Natural killer cell treated with Interleukin-12 subunit alpha and Interleukin-12 subunit beta and Interleukin-15 and Interleukin-18, amount 100 ng/mL, for 72 hours (primary cell): ENCODE measurements at places on chromosomes 3 and 15. TPM values are rescaled to one million over a fixed set of nuclear protein-coding genes. Genes with fewer than 3 reads are reported as not detected.

TMEM158 gene
- 0.56 TPM for total RNA-seq

STRIT1 gene
- not detected for total RNA-seq

- H3K4me1 ChIP-seq: no peaks in the 10 kb centered on the region
- no peak overlapping the region for H3K4me3 ChIP-seq
- no peak overlapping the region for H3K27ac ChIP-seq
- DNase-seq: no peak
- peaks cover 19% of the 10 kb centered on the region for H3K27me3 ChIP-seq
These were observed 21.4 kb upstream of the FSIP1 start for GRCh38 chr15:39804026-39804425.

- no peak overlapping the region for H3K27ac ChIP-seq
- no peak overlapping the region for H3K4me3 ChIP-seq
These were observed 22.6 kb downstream of the SNAPC5 start for GRCh38 chr15:66474963-66475362.

DNA sequence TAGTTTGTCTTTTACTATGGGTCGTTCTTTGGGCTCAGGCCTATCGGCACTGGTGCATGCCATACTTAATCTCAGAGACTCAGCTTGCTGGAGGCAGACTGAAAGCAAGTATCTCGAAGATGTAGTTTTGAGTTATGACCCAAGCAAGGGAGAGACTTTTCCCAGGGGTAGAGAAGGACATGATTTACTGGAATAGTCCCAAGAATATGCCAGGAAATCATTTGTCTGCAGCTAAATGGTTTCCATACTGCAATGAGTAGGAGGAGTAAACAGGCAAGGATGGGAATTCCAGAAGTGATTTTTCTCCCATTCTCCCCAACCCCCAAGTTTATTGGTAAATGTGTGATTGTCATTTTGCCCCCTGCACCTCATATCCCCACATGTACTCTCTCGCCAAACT, 35.4 kb upstream of the LACTB start:
- DNase-seq: no peak
- H3K4me3 ChIP-seq: no peak overlapping the region
- H3K4me1 ChIP-seq: no peaks in the 10 kb centered on the region

DNA sequence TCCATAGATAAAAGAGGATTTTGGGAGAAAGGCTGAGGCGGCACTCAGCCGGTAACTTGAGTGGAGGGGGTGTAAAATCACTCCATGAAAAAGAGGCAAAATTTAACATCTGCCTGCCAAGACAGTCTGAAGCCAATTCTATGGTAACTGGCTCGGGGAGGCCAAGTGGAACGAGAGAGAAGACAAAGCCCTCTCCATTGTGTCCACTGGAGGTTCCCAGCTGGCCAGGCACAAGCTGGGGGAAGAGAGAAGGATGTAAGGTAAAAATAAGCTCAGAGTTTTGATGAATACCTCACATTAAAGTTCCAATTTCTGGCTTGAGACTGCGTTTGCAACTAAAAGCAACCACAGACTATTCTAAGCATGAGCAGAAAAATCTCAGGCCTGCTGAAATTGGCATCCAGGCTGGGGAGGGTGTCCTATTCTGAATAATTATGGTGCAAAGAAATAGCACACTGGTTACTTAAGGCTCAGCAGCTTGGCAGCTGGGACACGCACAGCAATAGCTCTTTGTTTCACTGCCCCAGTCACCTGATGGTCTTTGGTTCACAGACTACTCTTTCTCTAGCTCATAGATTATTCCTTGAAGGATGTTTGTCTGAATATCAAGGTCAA, 48.8 kb downstream of the CHRD start:
- H3K4me1 ChIP-seq: no peaks in the 10 kb centered on the region
- no peak for DNase-seq
- H3K36me3 ChIP-seq: no peaks in the 10 kb centered on the region
- peaks cover 3% of the 10 kb centered on the region for H3K27me3 ChIP-seq
- no peak overlapping the region for H3K27ac ChIP-seq

DNA sequence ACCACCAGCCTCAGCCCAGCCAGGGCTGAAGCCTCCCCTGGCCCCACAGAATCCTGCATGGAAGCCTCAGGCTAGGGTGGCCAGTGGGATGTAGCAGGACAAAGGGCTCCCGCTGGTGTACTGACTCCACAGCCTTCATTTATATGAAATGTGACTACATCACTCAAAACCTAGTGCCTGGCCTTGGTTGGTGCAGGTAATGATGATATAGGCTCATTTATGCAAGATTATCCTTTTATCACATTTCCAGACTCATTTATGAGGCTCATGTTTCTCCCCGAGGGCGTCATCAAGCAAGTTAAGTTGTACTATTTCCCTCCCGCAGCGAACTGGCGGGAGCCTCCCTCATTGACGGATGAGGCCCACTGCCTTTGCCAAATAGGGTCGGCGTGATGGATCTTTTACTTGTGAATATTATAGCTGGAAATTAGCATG, 179.1 kb upstream of the SMAD3 start:
- no peak overlapping the region for H3K4me3 ChIP-seq
- DNase-seq: no peak
- H3K36me3 ChIP-seq: no peaks in the 10 kb centered on the region
- H3K27me3 ChIP-seq: peaks cover 3% of the 10 kb centered on the region

- no peak overlapping the region for H3K27ac ChIP-seq
- no peaks in the 10 kb centered on the region for H3K36me3 ChIP-seq
- no peaks in the 10 kb centered on the region for H3K4me1 ChIP-seq
- no peak overlapping the region for H3K4me3 ChIP-seq
- peaks cover 13% of the 10 kb centered on the region for H3K27me3 ChIP-seq
These were observed 21.4 kb upstream of the DPH6 start for GRCh38 chr15:35567392-35567791.

CDHR4 gene
- not detected for total RNA-seq

THPO gene
- total RNA-seq: not detected

DNA sequence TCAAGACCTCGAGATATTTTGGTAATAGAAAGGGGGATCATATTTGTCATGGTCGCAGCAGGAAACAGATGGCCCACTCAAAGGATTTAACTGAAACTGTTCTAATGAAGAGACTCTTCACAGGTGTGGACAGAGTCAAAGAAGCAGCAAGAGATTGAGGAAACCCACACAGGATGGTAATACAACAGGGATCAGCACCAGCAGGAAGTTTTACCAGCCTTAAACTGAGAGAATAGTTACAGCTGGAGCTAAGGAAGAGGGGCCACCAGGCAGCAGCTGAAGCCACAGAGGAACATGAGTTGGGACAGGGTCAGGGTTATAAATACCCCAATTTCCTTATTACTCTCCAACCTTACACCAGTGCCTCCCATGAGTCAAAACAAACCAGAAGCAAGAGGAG, 131.8 kb upstream of the UBE2E2 start:
- H3K4me1 ChIP-seq: no peaks in the 10 kb centered on the region
- H3K36me3 ChIP-seq: no peaks in the 10 kb centered on the region
- no peak overlapping the region for H3K4me3 ChIP-seq

- H3K4me1 ChIP-seq: peaks cover 15% of the 10 kb centered on the region
- no peaks in the 10 kb centered on the region for H3K27me3 ChIP-seq
- no peak overlapping the region for H3K4me3 ChIP-seq
- DNase-seq: no peak
- H3K36me3 ChIP-seq: no peaks in the 10 kb centered on the region
These were observed 311.4 kb downstream of the LPP start for GRCh38 chr3:188465311-188465710.

DNA sequence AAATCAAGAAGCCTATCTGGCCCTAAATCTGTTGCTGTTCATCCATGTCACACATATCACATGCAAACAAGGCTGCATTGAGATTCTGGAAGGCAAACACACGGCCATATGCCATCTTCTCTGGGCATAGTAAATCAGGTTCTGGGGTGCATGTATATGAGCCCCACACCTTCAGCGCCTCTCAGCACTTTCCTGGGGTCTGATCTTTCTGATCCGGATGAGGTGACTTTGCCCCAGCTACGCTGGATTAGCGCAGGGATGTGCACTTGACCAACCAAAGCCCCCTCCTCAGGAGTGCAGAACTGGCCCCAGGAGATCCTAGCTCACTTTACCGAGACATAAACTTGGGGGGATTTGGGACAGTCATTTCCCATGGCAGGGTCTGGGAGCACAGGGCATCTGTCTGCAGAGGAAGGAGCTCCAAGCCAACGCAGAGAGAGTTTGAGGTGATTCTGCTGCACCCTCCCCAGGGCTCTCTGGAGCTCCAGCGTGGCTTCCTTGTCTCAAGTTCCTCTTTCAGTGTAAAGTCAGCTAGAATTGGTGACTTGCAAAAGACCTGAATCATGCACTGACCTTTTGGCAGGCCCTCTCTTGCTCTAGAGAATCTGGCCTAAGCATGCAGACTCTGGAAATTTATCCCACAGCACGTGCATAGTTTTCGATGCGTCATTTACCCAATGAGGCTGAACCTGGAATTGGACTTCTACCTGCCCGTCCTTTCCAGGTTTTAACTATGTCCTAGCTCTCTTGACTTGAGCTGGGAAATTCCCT, 63.5 kb upstream of the KLF13 start:
- H3K4me3 ChIP-seq: peak overlapping the region; percentile 77
- DNase-seq: peak; percentile 56
- no peaks in the 10 kb centered on the region for H3K36me3 ChIP-seq
- no peaks in the 10 kb centered on the region for H3K27me3 ChIP-seq
- peak overlapping the region; percentile 92 for H3K27ac ChIP-seq
- peaks cover 77% of the 10 kb centered on the region for H3K4me1 ChIP-seq

DNA sequence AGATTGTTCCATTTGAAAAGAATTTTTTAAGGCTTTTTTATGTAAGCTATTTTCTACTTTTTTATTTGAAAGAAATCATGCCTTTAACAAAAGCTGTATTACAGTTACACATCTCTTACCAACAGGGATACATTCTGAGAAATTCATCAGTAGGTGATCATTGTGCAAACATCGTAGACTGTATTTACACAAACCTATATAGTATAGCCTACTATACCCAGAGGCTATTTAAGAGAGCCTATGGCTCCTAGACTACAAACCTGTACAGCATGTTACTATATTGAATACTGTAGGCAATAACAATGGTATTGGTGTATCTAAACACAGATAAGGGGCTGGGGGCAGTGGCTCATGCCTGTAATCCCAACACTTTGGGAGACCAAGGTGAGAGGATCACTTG, 43.1 kb downstream of the PEAK1 start:
- DNase-seq: no peak
- H3K4me1 ChIP-seq: peaks cover 18% of the 10 kb centered on the region
- no peaks in the 10 kb centered on the region for H3K27me3 ChIP-seq
- H3K4me3 ChIP-seq: no peak overlapping the region
- no peak overlapping the region for H3K27ac ChIP-seq
- no peaks in the 10 kb centered on the region for H3K36me3 ChIP-seq

- DNase-seq: no peak
- no peaks in the 10 kb centered on the region for H3K4me1 ChIP-seq
- no peak within 1 kb of the TSS for H3K4me3 ChIP-seq
- H3K36me3 ChIP-seq: no peaks in the 10 kb centered on the region
- no peak within 1 kb of the TSS for H3K27ac ChIP-seq
- H3K27me3 ChIP-seq: peaks cover 51% of the 10 kb centered on the region
These were observed at the start of gene PPARG for GRCh38 chr3:12288182-12289129. PPARG (plus strand) TSS chr3:12289070; CDS start chr3:12379712, 90,642 bp downstream.

NR2E3 gene
- total RNA-seq: not detected

RBP2 gene
- not detected for total RNA-seq

AGTR1 gene
- total RNA-seq: not detected

CRYGS gene
- 4.5 TPM for total RNA-seq

ANXA2 gene
- 95.1 TPM for total RNA-seq

HHLA2 gene
- not detected for total RNA-seq

GRCh38 chr3:113602836-113603235, 70.5 kb downstream of the SIDT1 start:
- no peaks in the 10 kb centered on the region for H3K36me3 ChIP-seq
- H3K4me1 ChIP-seq: peaks cover 12% of the 10 kb centered on the region
- no peak for DNase-seq

GRCh38 chr3:31529421-31529820, 3.3 kb upstream of the STT3B start:
- no peak for DNase-seq
- no peaks in the 10 kb centered on the region for H3K27me3 ChIP-seq
- no peak overlapping the region for H3K4me3 ChIP-seq
- H3K4me1 ChIP-seq: peaks cover 10% of the 10 kb centered on the region
- no peaks in the 10 kb centered on the region for H3K36me3 ChIP-seq

SERINC4 gene
- total RNA-seq: 0.24 TPM

ROPN1 gene
- not detected for total RNA-seq

- H3K36me3 ChIP-seq: no peaks in the 10 kb centered on the region
- H3K27me3 ChIP-seq: no peaks in the 10 kb centered on the region
- DNase-seq: no peak
- no peak overlapping the region for H3K27ac ChIP-seq
These were observed 127.4 kb upstream of the ADAMTS9 start for GRCh38 chr3:64815195-64815631.

DNA sequence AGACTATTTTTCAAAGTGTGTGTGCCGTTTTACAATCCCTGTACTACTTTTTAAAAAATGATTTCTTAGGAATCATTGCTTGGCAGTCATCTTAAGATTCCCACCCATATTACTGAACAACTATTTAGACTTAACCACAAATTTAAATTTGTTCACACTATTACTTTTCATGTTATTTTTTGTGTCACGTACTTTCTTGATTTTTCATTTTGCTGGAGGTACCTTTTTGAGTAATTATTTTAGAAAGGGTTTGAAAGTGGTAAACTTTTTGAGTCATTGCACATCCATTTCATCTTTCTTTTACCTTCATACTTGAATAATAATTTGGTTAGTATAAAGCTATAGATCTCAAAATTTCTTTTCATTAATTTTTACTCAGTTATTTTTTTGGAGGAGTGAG, 16.9 kb downstream of the CMTM8 start:
- no peak overlapping the region for H3K4me3 ChIP-seq
- H3K27ac ChIP-seq: no peak overlapping the region
- H3K4me1 ChIP-seq: no peaks in the 10 kb centered on the region
- no peak for DNase-seq

- no peak overlapping the region for H3K4me3 ChIP-seq
- no peaks in the 10 kb centered on the region for H3K4me1 ChIP-seq
- peaks cover 14% of the 10 kb centered on the region for H3K27me3 ChIP-seq
- DNase-seq: no peak
These were observed 438.8 kb upstream of the TGFBR2 start for GRCh38 chr3:30167541-30168011.

DNA sequence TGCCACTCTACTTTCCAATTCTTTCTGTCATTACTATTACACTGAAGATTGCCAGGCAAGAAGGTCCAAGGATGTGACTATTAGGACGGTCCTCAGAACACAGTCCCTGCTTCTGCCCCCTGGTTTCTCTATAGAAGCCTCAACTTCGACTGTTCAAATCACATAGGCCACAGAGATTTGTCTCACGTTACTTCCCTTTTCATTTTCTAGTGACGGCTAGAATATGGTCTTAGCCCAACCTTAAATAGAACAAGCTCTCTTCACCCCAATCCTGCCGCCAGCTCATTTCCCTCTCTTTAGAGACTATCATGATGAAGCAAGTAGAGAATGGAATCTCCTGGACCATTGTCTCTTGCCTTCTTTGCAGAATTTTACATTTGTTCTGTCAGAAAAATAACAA, 84.9 kb downstream of the TIGIT start:
- no peak overlapping the region for H3K4me3 ChIP-seq
- H3K27ac ChIP-seq: no peak overlapping the region
- no peaks in the 10 kb centered on the region for H3K4me1 ChIP-seq
- no peak for DNase-seq
- H3K27me3 ChIP-seq: no peaks in the 10 kb centered on the region

GRCh38 chr3:62363275-62363674, 10.1 kb downstream of the FEZF2 start:
- no peak overlapping the region for H3K27ac ChIP-seq
- no peak overlapping the region for H3K4me3 ChIP-seq
- H3K27me3 ChIP-seq: peaks cover 29% of the 10 kb centered on the region
